OCI-M1 (cell line): ENCODE measurements at places on chromosomes 11 and 22.
A peak's percentile ranks its signal among the peaks of the same experiment; 100 is the strongest.

GRCh38 chr22:17167486-17167885 is 8.4 kb upstream of the HDHD5 start:
- no peak for DNase-seq

DNA sequence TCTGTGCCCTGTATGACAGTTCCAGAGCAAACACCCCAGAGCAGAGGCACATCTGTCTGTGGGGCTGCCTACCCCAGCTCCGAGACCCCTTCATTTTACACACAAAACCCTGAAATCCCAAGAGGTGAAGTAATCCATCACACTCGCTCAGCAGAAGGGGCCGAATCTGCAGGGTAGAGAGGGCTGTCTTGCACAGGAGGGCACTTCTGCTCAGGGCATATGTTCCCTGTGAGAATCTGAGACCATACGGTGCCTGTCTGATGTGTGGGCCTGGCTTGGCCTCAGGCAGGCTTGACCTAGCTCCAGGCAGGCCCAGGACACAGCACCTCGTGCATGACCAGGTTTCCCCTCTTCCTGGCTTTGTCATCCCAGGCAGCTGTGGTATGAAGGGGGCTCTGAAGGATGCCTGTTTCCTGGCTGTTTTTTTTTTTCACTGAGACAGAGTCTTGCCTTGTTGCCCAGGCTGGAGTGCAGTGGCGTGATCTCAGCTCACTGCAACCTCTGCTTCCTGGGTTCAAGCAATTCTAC is 37.2 kb downstream of the GRIK4 start:
- DNase-seq = no peak

DNA sequence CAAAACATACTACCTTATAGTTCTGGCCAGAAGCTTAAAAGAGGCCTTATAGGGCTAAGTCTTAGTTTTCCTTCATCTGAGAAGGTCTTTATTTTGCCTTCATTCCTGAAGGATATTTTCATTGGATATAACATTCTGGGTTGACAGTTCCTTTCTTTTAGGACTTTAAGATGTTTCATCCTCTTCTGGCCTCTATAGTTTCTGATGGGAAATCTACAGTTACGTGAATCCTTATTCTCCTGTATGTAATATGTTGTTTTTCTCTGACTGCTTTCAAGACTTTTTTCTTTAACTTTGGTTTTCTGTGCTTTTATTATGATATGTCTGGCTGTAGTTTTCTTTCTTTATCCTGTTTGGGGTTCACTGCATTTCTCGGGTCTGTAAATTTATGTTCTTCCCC is 48.2 kb downstream of the BCR start:
- no peak for DNase-seq

DNA sequence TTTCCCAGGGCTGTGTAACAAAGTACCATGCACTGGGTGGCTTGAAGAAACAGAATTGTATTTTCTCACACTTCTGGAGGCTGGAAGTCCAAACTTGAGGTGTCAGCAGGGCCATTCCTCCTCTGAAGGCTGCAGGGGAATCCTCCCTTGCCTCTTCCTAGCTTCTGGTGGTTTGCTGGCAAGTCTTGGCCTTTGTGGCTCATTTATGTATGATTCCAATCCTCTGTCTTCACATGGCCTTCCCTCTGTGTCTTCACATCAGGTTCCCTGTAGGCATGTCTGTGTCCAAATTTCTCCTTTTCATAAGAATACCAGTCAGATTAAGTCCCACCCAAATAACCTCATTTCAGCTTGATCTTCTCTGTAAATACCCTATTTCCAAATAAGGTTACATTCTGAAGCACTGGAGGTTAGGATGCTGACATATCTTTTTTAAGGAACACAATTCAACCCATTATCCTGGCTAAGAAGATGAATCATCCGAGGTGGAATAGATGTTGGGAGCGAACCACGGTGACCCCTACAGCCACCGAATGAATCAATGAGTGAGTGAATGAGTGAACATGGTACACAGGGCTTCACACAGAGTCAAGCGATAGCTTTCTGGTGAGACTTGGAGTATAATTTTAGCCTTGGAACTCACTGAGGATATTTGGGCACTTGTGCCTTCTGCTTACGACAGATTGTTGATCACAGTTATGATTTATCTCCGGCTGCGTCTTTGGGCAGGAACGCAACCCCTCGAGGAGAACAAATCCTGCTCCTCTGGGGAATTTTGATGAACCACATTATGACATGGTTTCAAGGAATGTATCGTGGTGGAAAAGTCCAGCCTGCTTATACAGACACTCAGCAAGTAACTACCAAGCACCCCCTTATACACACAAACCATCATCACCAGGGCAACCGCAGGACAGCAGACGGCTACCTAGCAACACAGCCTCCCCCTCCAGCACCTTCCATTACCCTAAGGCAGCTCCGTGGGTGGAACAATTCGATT is 34.3 kb upstream of the MICAL2 start:
- DNase-seq = no peak

- peak; percentile 47 for DNase-seq
Observed at GRCh38 chr11:100980156-100980555, 149.5 kb downstream of the PGR start.

DNA sequence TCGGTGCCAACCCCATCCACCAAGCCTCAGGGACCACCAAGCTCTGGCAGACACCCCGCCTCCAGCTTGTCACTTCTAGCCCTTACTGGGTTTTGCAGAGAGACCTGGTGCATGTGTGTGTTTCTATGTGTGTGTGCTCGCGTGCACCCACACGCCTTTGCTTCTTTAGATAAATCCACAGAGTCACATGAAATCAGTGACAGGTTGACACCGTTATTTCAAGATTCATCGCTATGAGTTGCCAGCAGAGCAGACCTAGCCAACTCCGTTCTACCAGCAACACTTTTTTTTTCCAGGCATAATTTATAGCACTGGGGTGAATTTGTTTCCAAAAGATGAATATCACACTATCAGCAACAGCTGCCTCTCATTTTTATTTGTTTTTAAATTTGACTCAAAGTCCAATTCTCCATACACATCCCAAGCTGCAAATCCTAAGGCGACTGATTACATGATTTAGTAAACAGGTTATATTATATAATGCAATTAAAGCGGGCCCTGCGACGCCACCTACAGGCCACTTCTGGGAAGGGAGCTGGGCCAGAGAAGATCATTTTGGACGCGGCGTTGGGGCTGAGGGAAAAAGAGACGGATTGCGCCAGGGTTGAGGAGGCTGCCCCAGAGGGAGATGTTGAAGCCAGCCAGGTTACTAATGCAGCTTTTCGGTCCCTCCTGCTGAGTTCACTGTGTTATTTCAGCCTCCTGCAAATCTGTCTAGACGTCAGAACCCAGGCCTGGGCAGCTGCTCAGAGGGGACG is 150.5 kb downstream of the FEZ1 start:
- peak; percentile 80 for DNase-seq

GRCh38 chr22:25197340-25197739 is 2.3 kb upstream of the CRYBB3 start:
- no peak for DNase-seq

DNA sequence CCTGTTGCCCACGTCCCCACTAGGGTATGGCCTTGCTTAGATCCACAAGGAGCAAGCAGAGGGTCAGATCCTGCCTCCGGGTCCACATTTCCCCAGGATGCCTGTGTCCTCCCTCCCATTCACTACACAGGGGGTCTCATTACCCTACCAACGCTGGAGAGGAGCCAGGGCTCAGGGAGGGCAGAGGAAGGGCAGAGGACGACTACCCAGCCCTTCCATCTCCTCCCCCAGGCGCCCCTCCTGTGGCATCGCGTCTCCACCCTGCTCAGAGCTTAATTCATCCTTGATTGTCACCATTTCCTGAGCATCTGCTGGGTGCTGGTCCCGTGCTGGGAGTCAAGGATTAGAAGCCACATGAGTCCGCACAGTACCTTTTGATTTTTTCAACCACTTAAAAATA is 5.0 kb downstream of the NFAM1 start:
- no peak for DNase-seq

GRCh38 chr11:122048401-122048800 is 67.6 kb downstream of the BLID start:
- DNase-seq = no peak

DNA sequence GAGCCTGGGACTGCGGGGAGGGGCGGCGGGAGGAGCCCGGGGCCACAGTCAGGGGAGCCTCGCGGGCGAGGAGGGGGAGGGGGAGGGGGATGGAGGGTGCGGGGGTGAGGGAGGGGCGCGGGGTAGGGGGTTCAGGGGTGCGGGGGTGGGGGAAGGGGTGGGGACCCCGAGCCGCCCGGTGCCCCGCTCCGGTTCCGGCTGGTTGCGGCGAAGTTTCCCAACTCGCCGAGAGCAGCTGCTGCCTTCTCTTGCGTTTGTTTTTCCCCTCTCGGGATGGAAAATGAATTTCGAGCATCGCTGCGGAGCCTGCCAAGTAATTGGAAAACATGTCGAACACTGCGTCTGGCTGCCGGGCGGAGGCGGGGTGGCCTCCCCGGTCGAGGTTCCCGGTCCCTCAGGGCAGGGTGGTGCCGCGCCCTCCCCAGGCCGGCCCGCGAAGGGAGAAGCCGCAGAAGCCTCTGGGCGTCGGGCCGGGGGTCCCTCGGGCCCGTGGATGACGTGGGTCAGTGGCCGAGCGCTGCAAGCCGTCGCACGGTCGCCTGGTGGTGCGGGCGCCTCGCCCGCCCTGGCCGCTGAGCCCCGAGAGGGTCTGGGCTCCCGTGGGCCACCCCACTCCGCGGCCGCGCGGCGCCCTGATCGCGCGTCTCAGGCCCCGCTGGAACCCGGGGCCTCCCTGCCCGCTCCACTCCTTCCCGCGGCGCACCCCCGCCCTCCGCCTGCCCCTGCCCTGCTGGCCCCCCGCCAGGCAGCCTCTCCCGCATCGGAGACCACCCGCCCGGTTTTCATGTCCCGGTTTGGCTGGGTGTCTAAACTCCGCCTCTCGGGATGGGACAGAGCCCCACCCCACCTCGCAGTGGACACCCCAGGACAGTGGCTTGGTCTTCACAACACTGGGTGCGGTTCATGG is 12.1 kb downstream of the SPATA19 start:
- no peak for DNase-seq

GRCh38 chr11:103690356-103690755 is 346.1 kb upstream of the DDI1 start:
- no peak for DNase-seq

DNA sequence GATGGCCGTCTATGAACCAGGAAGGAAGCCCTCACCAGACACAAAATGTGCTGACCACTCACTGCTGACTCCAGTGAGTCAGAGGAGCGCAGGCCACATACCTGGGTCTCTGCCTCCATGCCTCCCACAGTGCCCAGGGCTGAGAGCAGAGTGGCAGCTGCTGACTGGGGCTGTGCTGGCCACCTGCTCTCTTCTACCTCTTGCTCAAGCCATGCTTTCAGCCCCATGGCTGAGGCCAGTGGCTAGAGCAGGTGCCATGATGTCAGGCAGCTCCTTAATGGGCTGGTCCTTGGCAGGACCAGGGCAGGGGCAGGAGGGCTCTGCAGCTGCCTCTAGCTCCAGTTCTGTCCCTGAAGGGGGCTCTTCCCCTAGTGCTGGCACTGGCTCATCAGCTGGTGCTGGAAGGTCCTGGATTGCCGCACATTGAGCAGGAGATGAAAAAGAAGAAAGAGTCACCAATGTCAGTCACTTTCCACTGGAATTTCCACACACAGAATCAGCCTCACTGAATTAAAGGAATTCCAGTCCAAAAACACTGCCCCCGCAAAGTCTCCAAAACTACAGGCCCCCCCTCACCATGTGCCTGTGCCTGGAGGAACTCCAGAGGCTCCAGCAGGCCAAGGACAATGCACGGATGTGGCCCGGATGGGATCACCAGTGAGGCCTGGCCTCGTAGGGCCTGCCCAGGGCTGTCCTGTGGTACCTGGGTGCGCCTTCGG is 86.4 kb downstream of the GGTLC2 start:
- no peak for DNase-seq

DNA sequence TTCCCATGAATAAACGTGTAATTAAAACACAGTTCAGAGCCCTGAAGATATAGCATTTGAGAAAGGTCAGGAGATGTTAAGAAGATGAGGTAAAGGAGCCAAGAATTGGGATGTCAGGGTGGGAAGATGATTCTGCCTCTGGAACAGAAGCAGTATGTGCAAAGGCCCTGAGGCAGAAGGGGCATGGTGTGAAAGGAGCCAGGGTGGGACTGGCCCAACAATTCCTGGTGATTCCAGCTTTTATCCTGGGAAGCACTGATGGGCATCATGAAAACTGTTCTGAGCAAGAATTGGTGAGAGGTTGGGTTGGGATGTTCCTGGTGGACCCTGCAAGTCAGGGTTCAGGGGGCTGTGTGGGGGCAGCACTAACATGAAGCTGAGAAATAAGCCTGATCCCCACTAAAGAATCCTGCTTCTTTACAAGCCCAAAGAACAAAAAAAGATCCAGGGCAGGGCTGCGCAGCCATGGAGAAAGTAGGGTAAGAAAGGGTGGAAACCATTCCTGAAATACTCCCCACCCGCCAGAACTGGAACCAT is 2.5 kb upstream of the FXYD6 start:
- DNase-seq = no peak

- no peak for DNase-seq
Observed at GRCh38 chr11:64898541-64898940, 18.5 kb downstream of the ATG2A start.

DNA sequence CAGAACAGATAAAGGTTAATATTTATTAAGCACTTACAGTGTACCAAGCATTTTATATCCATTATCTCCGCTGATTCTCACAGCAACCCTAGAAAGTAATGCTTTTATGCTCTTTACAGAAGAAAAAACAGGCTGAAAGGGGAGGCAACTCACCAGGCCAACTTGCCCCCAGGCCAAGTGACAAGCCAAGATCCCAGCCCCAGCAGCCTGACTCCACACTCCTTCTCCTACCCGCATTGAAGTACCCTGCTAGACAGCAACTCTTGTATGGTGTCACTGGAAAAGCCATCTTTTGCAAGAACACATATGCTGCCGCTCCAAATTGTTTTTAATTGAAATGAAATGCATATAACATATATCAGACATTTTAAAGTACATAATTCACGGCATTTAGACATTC is 25.6 kb downstream of the SMCO4 start:
- no peak for DNase-seq

GRCh38 chr11:76792505-76793264 is 9.5 kb downstream of the TSKU start:
- DNase-seq = no peak

DNA sequence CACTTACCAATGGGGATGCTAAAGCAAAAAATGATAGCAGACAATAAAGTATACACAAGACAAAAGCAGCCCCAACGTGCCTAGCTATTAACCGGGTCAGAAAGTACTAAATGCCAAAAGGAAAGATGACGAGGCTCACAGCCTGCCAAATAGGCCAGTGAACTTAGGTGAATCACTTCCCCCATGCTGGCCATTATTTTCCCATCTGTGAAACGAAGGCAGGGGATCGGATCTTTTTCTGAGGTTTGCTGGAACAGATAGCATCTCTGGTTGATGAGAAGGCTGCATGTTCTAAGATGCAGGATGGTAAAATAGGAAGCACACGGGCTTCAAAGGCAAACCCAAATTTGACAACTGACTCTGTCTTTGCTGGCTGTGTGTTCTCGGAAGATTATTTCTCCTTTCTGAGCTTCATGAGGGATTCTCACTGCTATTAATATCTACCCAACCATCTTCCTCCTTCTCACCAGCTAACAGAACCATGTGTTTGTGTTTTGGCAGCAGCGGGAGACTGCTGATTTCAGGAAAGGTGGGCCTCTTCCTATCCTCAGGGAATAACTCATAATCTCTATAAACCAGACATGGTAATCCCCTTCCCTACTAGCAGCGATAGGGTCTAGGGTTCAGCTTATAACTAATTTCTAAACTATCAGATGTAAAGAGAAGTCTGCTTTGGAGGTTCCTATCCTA is 390.7 kb downstream of the LARGE1 start:
- DNase-seq = no peak
